Hypothalamus (tissue), 51 donors: ENCODE measurements at places on chromosomes 11 and 22.

GRCh38 chr11:123681030-123681429, 26.6 kb upstream of the SCN3B start:
- no peak for DNase-seq

GRCh38 chr11:43632181-43632580, 48.4 kb upstream of the HSD17B12 start:
- no peak for DNase-seq

GRCh38 chr11:15057329-15057728, 16.1 kb upstream of the CALCB start:
- DNase-seq, result no peak

DNA sequence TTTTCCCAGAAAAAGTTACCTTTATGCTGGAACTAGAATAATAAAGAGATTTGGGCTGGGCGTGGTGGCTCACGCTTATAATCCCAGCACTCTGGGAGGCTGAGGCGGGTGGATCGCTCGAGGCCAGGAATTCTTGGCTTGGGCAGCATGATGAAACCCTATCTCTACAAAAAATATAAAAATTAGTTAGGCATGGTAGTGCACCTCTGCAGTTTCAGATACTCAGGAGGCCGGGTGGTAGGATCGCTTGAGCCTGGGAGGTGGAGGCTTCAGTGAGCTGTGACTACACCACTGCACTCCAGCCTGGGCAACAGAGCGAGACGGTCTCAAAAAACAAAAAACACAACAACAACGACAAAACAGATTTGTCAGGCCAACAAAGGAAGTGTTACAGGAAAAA, 119.3 kb upstream of the OR9Q1 start:
- DNase-seq, result no peak

GRCh38 chr11:8263769-8264410, at the start of gene LMO1:
TSS of gene LMO1 (minus strand) at chr11:8263878. CDS start at chr11:8263362, 516 bp downstream.
- DNase-seq, result peak; percentile 47

GRCh38 chr11:206526-207207, 532 bp downstream of the BET1L start:
- no peak for DNase-seq

GRCh38 chr11:128776069-128776423, 82.2 kb downstream of the FLI1 start:
- no peak for DNase-seq

DNA sequence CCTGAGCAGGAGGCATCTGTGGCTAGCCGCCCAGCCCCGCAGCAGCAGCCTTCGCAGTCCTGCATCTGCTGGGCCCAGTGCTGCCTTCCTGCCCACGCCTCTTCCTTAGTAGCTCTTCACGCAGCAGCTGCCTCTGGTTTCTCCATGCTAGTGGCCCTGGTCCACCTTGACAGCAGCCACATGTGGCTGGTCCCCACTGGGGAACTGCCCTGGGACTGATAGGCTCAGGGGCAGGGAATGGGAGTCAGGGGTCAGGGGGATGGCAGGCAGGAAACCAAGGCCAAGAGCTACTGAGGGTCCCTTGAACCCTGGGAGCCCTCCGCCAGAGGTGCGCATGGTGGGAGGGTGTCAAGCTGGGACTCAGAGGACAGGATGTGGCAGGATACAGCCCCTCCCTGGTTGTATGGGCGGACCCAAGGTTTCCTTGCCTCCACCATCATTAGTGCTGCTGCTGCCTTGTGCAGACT, 99.4 kb upstream of the PITPNB start:
- no peak for DNase-seq

- DNase-seq, result no peak
Observed at GRCh38 chr11:44581246-44581645, 15.8 kb downstream of the CD82 start.

DNA sequence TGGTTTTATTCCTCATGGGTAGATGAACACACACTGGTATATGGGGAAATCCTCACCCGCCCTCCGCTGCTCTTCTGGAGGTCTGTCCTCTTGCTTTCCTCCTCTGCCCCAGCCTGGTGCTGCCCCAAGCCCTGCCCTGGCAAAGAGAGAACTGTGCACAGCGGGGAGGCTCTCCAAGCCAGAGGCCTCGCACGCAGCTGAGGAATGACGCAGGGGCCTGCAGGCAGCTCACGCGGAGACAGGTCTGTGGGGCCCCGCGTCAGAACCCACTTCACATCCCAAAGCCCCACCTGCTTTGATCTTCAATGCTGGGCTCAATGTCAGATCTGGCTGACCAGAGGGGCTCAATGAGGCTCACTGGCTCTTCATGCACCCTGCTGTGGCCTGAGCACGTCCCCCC, 10.0 kb downstream of the GATD1 start:
- DNase-seq, result no peak

DNA sequence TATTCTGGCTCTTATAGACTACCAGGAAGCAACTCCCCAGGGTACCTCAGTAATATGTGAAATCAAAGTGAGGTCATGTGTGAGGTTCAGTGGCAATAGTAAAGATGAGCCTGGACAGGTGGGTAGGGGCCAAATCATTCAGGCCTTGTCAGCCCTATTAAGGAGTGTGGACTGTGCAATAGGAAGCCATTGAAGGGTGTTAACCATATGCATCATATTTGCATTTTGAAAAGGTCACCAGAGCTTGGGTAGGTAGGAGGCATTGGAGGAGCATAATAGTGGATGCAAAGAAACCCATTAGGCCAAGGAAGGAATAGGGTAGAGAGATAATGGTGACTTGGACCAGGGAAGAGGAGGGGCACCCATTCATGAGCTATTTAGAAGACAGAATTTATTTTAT, 8.4 kb upstream of the MRPL11 start:
- no peak for DNase-seq

- no peak for DNase-seq
Observed at GRCh38 chr11:59710136-59710847, 3.4 kb downstream of the OR10V1 start.

GRCh38 chr22:45425101-45425500, 11.6 kb downstream of the RIBC2 start:
- DNase-seq, result no peak

- no peak for DNase-seq
Observed at GRCh38 chr11:12455938-12456337, 78.6 kb downstream of the PARVA start.

- no peak for DNase-seq
Observed at GRCh38 chr11:117456027-117456720, 128.5 kb downstream of the CEP164 start.

DNA sequence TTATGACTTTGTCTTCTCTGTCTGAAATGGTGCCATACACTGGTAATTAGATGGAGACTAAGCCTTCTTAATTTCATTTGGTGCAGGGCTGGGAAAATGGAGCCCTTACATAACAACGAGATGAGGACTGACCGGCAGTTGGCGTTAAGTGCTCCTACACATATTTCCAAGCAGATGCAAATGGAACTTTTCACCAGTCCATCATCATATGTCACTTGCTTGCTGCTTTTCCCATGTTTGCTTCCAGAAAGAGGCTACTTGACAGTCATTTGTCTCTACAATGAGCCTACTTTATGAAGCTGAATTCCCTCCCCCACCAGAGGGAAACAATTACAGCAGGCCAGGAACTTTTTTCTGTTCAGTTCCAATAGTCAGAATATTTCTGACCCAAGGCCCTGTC, 32.6 kb downstream of the SVIP start:
- DNase-seq, result no peak

DNA sequence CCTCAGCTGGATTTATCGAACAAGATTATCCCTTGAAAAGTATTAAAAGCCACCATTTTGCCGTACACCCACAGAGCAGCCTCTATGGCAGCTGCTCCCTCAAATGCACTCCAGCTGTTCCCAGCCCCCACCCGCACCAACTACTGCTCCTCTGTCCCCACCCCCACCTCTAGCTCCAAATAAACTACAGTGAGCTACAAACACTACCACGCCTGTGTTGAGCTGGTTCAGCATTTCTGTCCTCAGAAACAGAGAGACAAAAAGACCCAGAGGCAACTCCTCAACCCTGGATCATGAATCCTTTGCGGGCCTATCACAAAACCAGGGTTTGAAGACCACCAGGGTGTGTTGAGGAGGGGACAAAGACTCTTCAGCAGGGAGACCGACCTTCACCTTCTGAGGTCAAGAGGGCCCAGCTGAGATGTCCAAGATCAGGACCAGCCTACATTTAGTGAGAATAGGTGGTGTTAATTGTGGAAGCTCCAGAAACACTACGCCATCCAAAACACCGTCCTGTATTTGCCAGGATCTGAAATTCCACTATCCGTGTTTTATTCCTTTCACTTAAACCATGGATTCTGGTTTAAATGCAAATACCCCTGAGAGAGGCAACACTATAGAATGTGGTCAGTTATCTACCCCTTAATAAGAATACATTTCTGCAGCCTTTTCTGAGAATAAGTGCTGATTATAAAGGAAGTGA, 195.9 kb downstream of the DSCAML1 start:
- no peak for DNase-seq

- no peak for DNase-seq
Observed at GRCh38 chr11:22879630-22880029, 19.4 kb upstream of the CCDC179 start.

DNA sequence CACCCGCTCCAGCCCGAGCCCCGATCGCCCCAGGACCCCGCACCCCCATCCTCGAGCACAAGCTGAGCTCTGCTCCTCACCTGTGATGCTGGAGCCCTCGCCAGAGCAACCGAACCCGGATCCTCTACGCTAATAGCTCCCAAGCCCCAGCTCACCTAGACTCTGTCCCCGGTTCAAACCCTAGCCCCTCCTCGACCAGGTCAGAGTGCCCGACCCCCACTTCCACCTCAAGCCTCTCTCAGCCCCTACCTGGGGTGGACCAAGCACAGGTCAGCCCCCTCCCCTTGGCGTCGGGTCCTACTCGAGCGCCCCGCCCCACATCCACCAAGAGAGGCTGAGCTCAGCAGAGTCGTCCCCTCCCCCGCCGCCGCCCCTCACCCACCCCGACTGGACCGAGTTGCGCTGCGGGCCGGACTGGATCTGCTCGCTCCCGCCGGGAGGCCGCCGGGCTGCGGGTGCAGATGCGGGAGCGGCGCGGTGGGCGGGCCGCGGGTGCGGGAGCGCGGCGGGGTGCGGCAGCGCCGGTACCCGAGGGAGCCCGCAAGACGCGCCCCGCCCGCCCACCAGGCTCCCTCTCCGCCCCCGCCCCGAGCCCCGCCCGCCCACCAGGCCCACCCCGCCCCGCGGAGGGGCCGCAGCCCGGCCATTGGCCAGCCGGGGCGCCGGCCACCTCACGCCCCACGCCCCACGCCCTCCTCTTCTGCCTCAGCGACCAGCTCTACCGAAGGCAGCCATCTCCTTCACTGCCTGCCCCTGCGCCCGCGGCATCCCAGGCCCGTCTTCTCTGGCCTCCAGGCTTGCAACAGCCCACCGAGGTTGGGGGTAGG, 577 bp upstream of the DKK3 start:
- DNase-seq, result peak; percentile 32

- no peak for DNase-seq
Observed at GRCh38 chr11:19811380-19811779, 98.7 kb downstream of the NAV2 start.

DNA sequence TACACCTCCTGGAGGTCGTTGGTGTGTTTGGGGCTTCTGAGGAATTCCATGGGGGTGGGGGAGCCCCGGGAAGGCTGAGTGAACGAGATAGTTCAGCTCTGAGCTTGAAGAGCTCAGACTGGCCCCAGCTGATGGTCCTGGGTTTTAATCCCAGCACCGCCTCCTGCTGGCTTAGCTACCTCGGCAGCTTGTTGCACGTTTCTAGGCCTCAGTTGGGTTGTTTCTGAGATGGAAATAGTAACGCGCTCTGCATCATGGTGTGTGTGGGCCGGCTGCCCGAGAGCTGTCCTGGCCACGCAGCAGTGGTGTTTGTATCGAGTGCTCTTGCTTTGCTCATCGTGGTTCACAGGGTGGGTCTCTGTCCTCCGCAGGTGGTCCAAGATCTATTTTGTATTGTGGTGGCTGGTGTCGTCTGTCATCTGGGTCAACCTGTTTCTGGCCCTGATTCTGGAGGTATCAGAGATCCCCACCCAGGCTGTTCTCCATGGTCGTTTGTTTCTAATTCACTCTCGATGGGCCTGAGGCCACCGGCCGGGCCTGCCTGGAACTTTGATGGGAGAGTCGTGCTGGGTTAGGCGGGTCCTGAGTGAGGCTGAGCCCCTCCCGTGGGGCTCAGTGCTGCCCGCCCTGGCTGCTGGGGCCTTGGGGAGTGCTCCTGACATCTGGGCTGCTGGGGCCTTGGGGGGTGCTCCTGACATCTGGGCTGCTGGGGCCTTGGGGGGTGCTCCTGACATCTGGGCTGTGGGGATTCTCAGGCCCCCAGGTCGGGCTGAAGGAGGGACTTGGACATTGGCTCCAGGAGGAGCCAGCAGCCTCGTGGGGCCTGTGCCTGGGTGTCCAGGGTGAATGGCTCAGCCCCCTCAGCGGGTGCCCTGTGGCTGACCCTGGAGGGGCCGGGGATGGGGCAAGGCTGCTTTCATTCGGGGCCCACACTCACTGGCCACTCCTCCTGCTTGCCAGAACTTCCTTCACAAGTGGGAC, 37.7 kb downstream of the TPCN2 start:
- DNase-seq, result no peak

GRCh38 chr11:108654994-108655631, 9.8 kb upstream of the DDX10 start:
- no peak for DNase-seq

DNA sequence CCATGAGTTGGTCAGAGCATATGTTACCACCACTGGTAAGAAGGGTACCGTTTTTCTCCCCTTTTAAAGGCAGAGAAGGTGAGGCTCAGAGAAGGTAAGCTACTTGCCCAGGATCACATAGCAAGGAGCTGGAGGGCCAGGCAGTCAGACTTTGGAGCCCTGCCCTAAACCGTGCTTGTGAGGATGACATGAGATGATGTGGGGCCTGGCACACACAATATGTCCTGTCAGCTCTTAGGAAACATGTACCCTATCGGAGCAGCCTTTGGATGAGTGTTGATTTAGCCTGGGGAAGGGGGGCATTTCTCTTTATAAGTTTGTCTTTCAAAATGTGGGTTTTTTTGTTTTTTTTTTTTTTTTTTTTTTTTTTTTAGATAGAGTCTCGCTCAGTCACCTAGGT, 100.5 kb upstream of the CRYBB3 start:
- no peak for DNase-seq

- DNase-seq, result no peak
Observed at GRCh38 chr11:8714622-8715225, 32.1 kb downstream of the RPL27A start.

GRCh38 chr11:105312266-105312665, 172.7 kb upstream of the CARD18 start:
- no peak for DNase-seq

- no peak for DNase-seq
Observed at GRCh38 chr11:93033093-93033492, 63.6 kb downstream of the MTNR1B start.

GRCh38 chr11:17734418-17734911, at the start of gene KCNC1:
TSS of gene KCNC1 (plus strand) at chr11:17734781. CDS start at chr11:17736003, 1,222 bp downstream.
- peak; percentile 12 for DNase-seq

DNA sequence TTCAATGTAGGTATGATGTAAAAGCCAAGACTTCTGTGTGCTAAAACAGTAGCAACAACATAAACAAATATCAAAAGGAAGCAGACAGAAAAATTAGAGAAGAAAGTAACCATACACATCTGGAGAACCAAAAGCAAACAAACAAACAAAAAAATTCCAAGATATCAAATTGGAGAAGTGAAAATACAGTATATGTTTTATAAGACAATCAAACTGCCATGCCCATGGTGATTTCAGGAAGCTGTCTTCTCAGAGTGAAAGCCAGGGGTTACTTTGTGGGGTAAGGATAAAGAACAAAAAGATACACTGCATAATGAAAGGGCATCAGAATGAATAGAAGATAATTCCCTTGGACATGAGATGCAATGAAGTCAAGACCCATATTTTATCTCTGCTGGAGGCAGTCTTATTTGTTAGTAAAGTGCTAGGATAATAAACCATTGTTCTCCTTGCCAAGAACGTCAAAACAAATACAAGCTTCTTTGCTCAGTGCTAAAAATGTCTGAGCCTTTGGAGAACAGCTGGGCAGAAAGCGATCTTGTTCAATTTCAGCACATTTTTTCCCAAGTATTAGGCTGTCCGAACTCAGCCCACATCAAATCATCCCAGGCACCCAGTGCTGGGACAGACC, 38.1 kb upstream of the LDLRAD3 start:
- DNase-seq, result no peak
